ENCODE measurements at places on chromosomes 6 and 20.

- no peak for DNase-seq
Measured at GRCh38 chr6:3201388-3201787, 26.1 kb downstream of the TUBB2B start.

- no peak for DNase-seq
Measured at GRCh38 chr6:9825526-9825925, 589.3 kb downstream of the TFAP2A start.

- no peak for DNase-seq
Measured at GRCh38 chr6:22361576-22361975, 64.7 kb upstream of the PRL start.

- no peak for DNase-seq
Measured at GRCh38 chr6:92779746-92780145, 639.6 kb downstream of the EPHA7 start.

GRCh38 chr6:130178692-130179091 is 44.1 kb downstream of the SAMD3 start:
- DNase-seq: no peak

- no peak for DNase-seq
Measured at GRCh38 chr6:137758661-137759060, 108.4 kb upstream of the TNFAIP3 start.

- no peak for DNase-seq
Measured at GRCh38 chr6:40735121-40735520, 148.0 kb upstream of the LRFN2 start.

DNA sequence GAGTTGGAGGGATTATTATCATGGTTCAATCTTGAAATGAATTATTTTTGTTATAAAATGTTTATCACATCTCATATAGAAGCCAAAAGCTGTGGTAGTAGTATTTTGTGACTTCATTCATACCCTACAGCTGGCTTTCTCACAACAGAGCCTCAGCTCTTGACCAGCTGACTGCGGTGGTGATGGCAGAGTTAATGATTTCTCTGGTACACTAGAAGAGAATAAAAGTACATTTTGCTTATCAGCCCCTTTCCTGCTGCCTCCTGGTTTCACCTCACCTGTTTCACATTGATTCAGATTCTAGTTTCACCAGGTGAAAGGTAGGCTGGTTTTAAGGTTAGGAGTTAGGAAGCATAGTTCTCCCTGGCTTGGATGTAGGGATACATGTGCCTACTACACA is 55.7 kb downstream of the AFG1L start:
- DNase-seq: no peak

- no peak for DNase-seq
Measured at GRCh38 chr6:31094389-31094881, 17.9 kb downstream of the C6orf15 start.

Data from stimulated activated CD4-positive, alpha-beta T cell treated with anti-CD3 and anti-CD28 coated beads, Interleukin-15, amount 100 ng/mL, for 1 hour (primary cell).